Stimulated activated CD8-positive, alpha-beta memory T cell treated with anti-CD3 and anti-CD28 coated beads, Interleukin-15, amount 100 ng/mL, for 24 hours (primary cell): ENCODE measurements at places on chromosomes 12 and 14.

DNA sequence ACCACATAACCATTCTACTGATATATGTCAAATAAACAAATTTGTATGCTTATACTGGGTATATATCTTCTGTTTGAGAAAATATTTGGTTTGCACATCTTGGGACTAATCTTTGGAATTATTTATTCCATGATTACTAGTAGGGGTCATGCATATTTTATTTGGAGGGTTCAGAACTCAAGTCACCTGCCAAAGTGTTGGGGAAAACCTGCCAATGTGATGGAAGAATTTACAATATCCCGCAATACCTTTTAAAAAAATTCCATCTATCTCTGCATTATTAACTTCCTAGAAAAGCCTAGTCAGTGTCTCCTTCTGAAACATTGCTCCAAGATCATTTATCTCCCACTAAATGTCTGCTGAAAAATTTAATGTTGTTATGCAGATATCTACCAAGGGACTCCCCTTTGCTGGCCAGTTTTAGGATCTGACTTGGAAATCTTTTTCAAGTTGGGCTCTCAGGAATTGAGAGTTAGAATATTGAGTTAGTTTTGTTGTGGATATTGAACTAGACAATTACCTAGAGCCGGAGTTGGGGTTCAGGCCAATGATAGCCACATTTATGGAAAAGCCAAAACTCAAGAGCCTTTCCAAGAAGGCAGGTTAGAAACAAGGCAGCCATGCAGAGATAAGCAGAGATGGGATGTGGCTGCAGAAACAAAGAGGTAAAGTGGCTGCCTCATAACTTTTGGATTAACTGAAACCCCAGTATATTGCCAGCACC lies 425.2 kb downstream of the ADAMTS20 start:
- DNase-seq = no peak

- DNase-seq = no peak
Measured at GRCh38 chr14:98466807-98467206, 805.2 kb downstream of the BCL11B start.

GRCh38 chr14:55846826-55847446 lies 266.9 kb downstream of the KTN1 start:
- DNase-seq = no peak

GRCh38 chr12:13163868-13164635 lies 32.5 kb upstream of the EMP1 start:
- DNase-seq = no peak

DNA sequence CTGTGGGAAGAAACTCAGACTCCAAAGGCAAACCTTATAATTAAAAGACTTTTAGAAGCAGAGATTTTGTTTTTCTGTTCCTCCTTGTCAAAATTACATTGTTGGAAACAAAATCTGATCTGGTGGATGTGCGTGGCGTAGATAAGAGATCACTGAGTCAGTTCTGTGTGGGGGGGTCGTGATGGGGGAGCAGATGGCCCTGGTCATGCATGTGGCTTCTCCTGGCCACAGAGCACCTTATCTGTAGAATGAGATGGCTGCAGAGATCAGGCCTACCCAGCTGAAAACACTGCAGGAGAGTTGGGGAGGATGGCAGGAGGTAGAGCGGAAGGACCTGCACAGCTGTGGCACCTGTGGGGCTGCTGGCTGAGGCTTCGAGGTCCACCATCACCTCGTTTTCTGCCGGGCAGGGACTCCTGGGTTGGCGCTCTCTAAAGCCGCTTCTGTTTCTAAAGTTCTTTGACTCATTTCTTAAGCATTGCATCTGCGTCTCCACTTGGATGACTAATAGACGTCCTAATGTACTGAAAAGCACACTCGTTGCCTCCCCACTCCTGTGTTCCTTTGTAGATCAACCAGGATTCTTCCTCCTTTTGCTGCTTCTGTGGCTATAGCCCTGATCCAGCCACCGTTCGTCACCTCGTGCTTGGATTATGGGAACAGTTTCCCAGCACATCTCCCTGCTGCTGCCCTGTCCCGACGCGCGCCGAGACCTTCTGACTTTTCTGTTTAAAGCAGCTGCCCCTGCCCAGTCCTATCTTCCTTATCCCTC lies 93.4 kb downstream of the TSPAN9 start:
- no peak for DNase-seq

- DNase-seq = no peak
Measured at GRCh38 chr12:79531518-79531917, 159.2 kb downstream of the PAWR start.

GRCh38 chr14:52882824-52883223 lies 68.0 kb downstream of the FERMT2 start:
- DNase-seq = no peak

GRCh38 chr12:29447285-29447975 lies 50.1 kb downstream of the OVCH1 start:
- DNase-seq = no peak

GRCh38 chr12:25458047-25458552 lies 95.0 kb downstream of the LMNTD1 start:
- no peak for DNase-seq

GRCh38 chr14:74506411-74506851 lies 12.9 kb downstream of the ISCA2 start:
- no peak for DNase-seq

DNA sequence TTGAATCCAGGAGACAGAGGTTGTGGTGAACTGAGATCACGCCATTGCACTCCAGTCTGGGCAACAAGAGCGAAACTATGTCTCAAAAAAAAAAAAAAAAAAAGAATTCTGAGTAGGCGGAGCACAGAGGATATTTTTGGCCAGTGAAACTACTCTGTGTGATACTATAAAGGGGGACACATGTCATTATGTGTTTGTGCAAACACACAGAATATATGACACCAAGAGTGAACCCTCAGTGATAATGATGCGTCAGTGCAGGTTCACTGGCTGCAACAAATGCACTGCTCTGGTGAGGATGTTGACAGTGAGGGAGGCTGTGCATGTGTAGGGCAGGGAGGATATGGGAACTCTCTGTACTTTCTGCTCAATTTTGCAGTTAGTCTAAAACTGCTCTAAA lies 24.2 kb downstream of the FBXO21 start:
- no peak for DNase-seq

DNA sequence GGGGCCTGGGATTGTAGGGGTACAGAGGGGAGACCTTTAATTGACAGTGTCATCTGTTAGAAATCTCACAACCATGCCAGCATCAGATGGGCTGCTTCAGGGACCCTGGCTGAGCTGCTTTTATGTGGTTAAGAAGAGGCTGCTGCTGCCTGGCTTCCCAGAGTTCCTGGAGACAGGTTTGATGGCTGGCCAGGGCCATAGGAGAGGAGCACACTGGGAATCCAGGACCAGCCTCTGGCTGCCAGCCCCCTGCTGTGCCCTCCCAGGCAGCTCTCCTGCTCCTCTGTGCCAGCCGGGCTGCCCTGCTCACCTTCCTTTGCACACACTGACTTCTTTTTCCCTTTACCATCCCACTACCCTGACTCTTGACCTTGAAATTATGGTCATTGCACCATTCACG lies 507 bp upstream of the KRT73 start:
- DNase-seq = no peak

DNA sequence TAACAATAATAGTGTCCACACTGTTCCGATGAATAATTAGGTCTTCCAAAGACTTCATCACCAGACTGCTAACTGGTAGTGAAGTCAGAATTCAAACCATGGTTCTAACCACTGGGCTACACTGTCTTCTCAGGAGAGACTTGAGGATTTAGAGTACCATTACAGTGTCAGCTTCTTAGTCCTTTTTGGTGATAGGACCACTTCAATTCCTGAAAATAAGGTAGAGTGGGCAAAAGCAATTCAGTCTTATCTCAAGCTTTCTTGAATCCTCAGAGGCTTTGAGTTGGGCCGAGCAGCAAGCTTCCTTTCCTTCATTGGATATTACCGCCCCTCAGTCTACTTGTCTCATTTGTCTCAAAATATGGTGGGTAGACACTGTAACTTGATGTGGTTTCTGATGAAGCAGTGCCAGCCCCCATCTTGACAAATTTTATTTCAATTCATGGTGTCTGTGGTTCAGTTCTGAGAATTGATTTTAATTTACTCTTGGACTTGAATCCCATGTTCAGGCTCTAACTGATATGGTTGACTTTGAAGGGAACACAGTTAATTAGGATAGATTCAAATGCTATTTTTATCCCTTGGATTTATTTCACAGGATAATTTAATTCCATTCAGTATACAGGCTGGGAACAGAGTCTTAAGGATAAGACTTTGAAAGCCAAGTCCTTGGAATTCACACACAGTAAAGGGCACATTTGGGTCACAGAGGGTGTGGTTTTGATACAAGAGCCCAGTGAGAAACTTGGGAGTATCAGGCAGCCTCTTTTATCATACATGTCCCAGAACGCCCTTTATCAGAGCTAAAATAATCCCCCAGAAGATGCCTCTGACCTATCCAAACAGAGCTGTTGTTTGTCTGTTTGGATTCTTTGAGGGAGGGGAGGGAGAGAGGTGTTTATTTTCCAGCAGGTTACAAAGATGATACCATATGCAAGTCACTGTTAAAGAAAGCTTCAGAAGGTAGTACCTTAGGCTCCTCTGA lies 167.3 kb downstream of the PRKCH start:
- no peak for DNase-seq

- no peak for DNase-seq
Measured at GRCh38 chr12:110780448-110780847, 37.8 kb upstream of the PPP1CC start.

- DNase-seq = no peak
Measured at GRCh38 chr12:75805905-75806304, 225.7 kb downstream of the PHLDA1 start.

GRCh38 chr12:90515199-90516175 lies 439.5 kb downstream of the CCER1 start:
- DNase-seq = no peak

GRCh38 chr14:105411017-105411941 lies 8.3 kb upstream of the MTA1 start:
- no peak for DNase-seq

DNA sequence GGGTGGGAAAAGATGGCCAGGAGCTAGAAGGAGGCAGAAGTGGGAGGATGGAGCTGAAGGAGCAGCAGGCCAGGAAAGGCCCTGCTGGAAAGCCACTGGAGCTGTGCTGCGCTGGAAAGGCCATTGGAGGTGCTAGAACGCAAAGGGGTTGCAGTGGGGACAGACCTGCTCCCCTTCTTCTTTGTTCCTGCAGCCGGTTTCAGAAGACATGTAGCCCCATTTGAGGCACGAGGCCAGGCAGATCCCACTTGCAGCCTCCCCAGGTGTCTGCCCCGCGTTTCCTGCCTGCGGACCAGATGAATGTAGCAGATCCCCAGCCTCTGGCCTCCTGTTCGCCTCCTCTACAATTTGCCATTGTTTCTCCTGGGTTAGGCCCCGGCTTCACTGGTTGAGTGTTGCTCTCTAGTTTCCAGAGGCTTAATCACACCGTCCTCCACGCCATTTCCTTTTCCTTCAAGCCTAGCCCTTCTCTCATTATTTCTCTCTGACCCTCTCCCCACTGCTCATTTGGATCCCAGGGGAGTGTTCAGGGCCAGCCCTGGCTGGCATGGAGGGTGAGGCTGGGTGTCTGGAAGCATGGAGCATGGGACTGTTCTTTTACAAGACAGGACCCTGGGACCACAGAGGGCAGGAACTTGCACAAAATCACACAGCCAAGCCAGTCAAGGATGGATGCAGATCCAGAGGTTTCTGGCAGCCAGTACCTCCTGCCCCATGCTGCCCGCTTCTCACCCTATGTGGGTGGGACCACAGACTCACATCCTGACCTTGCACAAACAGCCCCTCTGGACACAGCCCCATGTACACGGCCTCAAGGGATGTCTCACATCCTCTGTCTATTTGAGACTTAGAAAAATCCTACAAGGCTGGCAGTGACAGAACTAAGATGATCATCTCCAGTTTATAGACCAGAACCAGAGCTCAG lies 2.3 kb upstream of the GPR162 start:
- no peak for DNase-seq

DNA sequence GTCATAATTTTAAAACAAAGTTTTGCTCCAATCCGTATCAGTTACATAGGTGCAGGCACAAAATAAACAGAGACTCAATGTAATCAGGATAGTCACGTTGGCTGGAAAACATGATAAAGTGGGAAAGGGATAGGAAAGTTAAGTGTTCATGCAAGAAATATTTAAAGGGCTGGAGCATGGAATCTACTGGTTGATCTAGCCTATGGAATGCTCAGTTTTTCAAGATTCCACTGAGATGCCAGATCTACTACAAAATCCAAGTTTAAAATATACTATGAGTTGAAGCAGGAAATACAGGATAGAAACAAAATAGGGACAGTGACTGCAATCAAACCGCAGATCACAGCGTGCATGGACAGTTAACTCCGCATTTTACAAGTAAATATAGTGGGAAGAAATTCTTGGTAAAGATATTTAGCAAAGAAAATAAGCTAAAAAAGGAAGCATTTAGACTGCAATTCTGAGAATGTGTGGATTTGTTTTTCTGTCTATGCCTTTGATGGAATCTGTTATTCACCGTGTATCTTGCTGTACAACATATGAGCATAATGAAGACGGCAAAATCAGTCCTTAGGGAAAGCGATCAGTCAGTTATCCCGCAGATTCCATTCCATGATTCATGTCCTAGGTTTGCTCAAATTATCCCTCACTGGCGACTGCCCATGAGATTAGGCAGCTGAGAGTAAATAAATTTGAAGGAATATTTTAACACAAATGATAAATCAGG lies 1044.3 kb downstream of the FLRT2 start:
- DNase-seq = no peak

DNA sequence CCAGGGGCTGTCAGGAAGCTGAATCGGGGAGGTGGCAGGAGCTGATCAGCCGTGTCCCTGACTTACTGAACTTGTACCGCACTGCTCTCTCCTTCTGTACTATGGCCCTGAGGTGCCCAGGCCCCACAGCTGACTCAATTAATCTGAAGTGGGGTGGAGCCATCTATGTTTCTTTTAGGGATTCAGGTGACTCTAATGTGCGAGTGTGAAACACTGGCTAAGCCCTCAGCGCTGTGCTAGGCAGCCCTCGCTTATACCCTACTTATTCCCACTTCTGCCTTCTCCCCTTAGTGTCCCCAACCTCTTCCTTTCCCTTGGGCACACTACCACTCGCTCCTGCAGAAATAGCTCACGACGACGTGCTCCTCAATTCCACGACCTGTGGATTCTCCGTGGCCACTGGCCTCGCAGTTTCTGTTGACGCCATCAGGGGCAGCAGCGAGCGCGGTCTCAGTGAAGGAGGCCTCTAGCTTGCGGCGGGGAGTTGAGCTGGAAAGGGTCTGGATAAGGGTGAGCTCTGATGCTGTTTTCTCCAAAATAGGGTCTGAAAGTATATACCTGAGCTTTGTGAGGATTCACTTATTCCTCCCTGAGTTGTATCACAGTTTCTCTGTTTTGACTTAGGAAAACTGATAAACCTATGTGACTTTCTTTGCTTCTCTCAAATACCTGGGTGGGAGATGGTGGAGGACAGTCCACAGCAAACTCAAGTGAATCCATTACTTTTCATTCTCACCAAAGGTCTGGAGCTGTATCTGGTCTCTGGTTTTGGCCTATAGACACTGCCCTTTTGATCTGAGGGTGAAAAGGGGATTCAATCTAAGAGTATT lies 167.6 kb downstream of the SLC41A2 start:
- peak; percentile 20 for DNase-seq

- DNase-seq = no peak
Measured at GRCh38 chr14:89544636-89545301, 127.7 kb upstream of the FOXN3 start.

GRCh38 chr14:100873096-100873482 lies 30.4 kb downstream of the RTL1 start:
- DNase-seq = no peak
